Endodermal cell (in vitro differentiated cells): ENCODE measurements at places on chromosomes 3 and 15.

- no peak for DNase-seq
Measured at GRCh38 chr3:128256131-128256530, 102.8 kb downstream of the EEFSEC start.

DNA sequence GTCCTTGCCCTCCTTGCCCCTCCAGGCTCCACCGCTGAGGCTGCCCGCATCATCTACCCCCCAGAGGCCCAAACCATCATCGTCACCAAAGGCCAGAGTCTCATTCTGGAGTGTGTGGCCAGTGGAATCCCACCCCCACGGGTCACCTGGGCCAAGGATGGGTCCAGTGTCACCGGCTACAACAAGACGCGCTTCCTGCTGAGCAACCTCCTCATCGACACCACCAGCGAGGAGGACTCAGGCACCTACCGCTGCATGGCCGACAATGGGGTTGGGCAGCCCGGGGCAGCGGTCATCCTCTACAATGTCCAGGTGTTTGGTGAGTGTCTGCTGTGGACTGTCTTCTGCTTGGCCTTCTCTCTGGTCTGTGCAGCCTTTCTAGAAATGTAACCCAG, 61.0 kb downstream of the BOC start:
- no peak for DNase-seq

GRCh38 chr15:23566071-23566554, 639 bp downstream of the MKRN3 start:
- DNase-seq, result no peak

GRCh38 chr15:100596792-100597191, 5.2 kb downstream of the LINS1 start:
- DNase-seq, result no peak

DNA sequence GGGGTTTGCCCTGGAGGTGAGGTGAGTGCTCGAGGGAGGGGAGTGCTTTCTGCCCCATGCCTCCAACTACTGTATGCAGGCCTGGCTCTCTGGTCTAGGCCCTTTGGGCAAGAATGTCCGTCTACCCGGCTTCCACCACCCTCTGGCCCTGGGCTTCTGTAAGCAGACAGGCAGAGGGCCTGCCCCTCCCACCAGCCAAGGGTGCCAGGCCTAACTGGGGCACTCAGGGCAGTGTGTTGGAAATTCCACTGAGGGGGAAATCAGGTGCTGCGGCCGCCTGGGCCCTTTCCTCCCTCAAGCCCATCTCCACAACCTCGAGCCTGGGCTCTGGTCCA, 9.4 kb downstream of the DLL4 start:
- no peak for DNase-seq

GRCh38 chr3:72488738-72489035, 359.6 kb downstream of the SHQ1 start:
- DNase-seq, result no peak

DNA sequence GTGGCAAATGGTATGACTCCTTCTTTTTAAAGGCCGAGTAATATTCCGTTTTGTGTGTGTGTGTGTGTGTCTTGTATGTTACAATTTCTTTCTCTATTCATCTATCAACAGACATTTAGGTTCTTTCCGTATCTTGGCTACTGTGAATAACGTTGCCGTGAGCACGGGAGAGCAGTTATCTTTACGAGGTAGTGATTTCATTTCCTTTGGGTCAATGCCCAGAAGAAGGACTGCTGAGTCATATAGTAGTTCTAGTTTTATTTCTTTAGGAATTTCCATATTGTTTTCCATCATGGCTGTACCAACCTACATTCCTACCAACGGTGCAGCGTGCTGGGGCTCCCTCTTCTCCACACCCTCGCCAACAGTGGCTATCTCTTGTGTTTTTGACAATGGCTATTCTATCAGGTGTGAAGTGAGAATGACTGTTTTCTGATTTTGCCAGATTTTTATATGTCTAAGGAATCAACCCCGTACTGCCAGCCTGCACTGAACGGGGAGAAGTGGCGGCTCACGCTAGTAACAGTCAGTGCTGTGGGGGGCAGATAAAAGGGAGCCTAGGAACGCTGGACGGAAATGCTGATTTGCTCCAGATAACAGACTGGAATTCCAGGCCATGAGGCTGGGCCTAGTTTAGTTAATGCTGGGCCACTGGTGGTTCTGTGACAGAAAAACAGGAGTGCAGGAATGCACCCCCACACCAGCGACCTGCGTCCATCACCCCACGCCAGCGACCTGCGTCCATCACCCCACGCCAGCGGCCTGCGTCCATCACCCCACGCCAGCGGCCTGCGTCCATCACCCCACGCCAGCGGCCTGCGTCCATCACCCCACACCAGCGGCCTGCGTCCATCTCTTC, 168.1 kb downstream of the XXYLT1 start:
- no peak for DNase-seq

- DNase-seq, result no peak
Measured at GRCh38 chr3:89052386-89052785, 55.0 kb upstream of the EPHA3 start.

- no peak for DNase-seq
Measured at GRCh38 chr3:46907271-46907670, 29.8 kb downstream of the PTH1R start.

DNA sequence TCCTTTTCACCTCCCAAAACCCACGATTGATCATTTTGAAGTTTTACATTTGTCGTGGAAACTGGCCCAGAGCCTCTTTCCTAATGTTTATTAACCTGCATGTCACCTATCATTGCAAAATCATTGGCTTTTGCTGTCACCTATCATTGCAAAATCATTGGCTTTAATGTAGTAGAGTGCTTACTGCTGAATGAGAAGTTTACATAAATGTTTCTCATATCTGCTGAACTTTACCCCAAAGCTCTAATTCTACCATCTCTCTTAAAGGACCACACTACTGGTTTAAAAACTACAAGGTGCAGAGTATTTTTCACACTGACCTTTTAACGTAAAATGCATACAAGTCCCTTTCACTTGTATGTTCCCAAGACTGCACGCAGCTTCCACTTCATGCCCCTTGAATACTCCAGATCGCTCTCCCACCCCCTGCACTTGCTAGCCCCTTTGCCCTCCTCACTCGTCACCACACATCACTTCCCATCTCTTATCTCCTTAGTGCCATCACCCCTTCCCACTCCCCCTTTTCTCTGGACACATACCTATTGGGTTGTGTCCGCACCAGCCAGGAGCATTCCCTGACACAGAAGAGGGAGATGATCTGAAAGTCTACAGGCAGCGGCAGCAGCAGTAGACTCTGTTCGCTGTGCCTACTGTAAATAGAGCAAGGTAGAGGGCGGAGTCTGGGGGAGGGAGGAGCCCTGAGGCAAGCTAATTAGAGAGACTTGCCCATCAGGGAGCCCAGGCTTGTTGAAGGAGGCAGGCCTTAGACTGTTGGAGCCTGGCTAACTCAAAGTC, 30.2 kb upstream of the ATOSA start:
- peak; percentile 94 for DNase-seq

- DNase-seq, result no peak
Measured at GRCh38 chr3:8507496-8507895, 5.9 kb downstream of the LMCD1 start.

- no peak for DNase-seq
Measured at GRCh38 chr3:11238060-11238459, 34.1 kb upstream of the ATG7 start.
